ENCODE measurements at places on chromosomes 2 and 18.
A peak's percentile ranks its signal among the peaks of the same experiment; 100 is the strongest.

GRCh38 chr2:237564526-237565131 is 1.7 kb upstream of the PRLH start:
- DNase-seq: no peak

DNA sequence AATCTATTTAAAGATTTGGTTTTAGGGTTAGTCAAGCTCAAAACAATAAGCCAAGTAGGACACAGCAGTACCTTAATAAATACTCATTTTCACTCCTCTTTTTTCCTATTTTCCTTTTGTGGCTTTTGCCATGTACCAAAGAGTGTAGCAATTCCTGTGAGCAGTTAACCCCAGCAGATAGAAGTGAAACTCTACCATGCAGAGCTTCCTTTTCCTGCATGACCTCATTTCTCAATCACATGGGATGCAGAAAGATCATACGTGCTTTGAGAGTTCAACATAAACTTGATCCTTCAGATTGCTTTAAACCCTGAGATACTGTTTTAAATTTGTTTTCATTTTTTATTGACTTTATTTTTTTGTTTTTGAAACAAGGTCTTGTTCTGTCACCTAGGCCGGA is 99.1 kb upstream of the ARHGAP15 start:
- DNase-seq: no peak

DNA sequence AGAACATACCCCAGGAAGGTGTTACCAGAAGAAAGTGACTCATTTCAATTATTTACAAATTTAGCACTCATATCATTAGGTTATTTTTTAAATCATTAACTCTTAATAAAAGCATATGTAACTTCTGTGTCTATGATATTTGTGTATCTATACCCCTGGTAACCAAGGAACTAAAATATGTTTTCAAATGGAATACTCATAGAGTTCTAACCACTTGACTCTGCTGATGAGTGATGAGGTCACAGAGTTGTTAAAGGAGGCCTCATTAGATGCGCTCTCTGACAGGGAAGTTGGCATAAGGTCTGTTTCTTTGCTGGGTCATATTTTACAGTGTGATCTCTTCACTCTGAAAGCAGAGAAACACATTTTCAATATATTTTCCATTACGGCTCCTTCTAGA is 73.4 kb downstream of the CCDC150 start:
- no peak for DNase-seq

- DNase-seq: no peak
These were observed 73.0 kb downstream of the FARSB start for GRCh38 chr2:222582928-222583327.

DNA sequence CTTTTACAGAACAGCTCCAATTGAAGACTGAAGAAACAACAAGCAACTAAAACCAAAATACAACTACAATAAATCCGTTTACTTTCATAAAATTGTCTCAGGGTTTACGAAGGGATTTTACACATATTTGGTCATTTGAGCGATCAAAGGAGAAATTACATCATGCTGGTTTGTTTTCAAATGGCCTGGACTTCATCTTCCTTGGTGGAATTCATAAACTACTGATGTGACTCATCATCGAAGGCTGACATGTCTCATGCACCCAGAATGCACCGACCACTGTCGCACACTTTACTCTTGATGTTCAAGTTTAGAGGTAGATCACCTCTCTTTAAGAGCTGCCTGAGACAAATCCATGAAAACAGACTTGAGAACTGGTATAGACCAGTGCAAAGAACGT is 25.6 kb upstream of the PMAIP1 start:
- no peak for DNase-seq

- no peak for DNase-seq
These were observed 335.2 kb downstream of the GBX2 start for GRCh38 chr2:235832941-235833340.

DNA sequence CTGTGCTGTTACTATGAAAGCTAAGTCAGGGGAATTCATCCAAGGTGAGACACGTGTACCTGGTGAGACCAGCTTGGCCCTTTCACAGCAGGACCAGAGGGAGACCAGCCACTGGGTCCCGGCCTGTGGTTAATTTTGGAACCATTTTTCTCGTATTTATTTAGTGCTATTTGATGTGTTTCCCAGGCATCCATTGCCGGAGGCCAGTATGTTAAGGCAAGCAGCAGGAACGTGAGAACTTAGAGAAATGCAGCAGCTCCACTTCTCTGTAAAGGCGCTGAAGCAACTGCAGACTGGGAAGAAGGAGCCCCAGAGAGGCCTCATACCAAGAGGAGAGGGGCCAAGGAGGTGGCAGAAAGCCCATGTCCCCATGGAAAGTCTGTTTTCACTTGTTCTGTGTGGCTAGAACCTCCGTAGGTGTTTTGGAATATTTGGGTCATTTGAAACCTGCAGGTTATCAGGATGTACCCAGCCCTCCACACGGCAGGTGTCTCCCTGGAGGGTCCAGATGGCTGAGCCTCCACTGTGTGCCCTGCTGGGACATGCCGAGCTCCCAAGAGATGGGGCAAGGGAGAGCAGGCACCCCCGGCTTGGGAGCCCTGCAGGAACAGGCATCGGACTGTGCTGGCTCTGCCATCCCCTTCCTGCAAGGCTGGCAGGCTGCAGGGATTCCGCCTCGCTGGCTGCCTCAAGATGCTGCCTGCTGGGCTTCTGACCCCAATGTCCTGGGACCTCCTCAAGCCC is 256.0 kb upstream of the RAB6C start:
- DNase-seq: no peak

DNA sequence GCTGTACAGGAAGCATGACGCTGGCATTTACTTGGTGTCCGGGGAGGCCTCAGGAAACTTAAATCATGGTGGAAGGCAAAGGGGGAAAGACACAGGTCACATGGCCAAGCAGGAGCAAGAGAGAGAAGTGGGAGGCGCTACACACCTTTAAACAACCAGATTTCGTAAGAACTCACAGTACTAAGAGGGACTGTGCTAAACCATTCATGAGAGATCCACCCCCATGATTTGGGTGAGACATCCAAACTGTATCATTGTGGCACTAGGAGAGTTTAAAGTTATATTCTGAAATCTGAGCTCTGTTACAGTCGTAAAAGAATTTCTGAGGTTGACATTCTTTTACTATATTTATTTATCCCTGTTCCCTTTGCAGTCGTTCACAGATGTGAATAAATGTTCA is 116.6 kb downstream of the ICA1L start:
- no peak for DNase-seq

- DNase-seq: no peak
These were observed 12.5 kb upstream of the CHAC2 start for GRCh38 chr2:53755121-53755520.

- DNase-seq: no peak
These were observed 11.1 kb downstream of the SLC30A3 start for GRCh38 chr2:27251766-27252165.

GRCh38 chr2:5777131-5777535 is 84.9 kb downstream of the SOX11 start:
- peak; percentile 32 for DNase-seq

GRCh38 chr2:194672994-194673393 is 984.0 kb upstream of the SLC39A10 start:
- no peak for DNase-seq

DNA sequence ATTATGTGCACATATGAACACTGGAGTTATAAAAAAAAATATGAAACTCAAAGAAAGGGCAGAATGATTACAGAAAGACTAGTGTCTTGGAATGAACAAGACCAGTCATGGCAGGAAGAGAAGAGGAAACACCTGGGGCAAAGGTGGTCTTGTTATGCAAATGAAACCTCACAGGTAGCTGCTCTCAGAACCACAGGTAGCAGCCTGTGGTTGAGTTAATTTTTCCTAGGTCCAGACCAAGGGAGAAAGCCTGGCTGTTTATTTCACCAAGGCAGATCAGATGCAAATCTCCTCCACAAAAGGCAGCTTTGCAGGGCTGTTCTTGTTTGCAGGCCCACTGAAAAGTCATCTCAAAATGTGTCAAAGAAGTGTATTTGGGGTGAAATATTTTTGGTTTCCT is 785.8 kb downstream of the RNF144A start:
- DNase-seq: no peak

GRCh38 chr18:46591783-46592391 is 65.1 kb downstream of the LOXHD1 start:
- no peak for DNase-seq

GRCh38 chr18:55997151-55997561 is 409.2 kb upstream of the TCF4 start:
- no peak for DNase-seq

GRCh38 chr2:129276978-129277584 is 702.4 kb upstream of the RAB6C start:
- DNase-seq: no peak

DNA sequence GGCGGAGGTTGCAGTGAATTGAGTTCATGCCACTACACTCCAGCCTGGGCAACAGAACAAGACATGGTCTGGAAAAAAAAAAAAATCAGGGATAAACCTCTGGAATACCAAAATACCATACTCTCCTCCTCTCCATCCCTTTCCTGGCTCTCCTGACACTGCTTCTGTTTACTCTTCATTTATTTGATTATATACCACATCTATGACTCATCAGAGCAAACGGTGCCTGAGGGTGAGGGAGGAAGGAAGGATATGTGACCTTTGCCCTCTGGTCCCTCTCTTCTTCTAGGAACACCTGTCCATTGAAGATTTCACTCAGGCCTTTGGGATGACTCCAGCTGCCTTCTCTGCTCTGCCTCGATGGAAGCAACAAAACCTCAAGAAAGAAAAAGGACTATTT is 30.0 kb downstream of the VIL1 start:
- no peak for DNase-seq

GRCh38 chr2:203097735-203098134 is 83.1 kb downstream of the NBEAL1 start:
- DNase-seq: no peak

- DNase-seq: no peak
These were observed 274.8 kb downstream of the PDE11A start for GRCh38 chr2:177797808-177798207.

DNA sequence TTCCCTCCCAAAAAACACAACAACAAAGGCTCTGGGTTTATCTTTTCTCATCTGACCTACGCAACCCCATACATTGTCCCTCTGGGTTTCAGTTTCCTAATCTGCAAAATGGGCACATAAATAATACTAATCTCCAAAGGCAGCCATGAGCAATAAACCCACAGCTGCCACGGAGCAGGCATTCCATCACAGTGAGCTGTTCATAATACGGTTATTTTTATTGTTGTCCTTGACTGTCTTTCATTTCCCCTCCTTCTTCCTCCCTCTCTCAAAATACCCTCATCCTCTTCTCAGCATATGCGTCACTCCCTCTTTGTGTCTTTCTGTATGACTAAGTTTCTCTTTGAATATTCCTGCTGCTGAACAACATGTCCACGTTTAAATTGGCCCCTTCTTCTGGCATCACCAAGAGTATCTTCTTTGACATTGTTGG is 129.8 kb upstream of the CAB39 start:
- no peak for DNase-seq

DNA sequence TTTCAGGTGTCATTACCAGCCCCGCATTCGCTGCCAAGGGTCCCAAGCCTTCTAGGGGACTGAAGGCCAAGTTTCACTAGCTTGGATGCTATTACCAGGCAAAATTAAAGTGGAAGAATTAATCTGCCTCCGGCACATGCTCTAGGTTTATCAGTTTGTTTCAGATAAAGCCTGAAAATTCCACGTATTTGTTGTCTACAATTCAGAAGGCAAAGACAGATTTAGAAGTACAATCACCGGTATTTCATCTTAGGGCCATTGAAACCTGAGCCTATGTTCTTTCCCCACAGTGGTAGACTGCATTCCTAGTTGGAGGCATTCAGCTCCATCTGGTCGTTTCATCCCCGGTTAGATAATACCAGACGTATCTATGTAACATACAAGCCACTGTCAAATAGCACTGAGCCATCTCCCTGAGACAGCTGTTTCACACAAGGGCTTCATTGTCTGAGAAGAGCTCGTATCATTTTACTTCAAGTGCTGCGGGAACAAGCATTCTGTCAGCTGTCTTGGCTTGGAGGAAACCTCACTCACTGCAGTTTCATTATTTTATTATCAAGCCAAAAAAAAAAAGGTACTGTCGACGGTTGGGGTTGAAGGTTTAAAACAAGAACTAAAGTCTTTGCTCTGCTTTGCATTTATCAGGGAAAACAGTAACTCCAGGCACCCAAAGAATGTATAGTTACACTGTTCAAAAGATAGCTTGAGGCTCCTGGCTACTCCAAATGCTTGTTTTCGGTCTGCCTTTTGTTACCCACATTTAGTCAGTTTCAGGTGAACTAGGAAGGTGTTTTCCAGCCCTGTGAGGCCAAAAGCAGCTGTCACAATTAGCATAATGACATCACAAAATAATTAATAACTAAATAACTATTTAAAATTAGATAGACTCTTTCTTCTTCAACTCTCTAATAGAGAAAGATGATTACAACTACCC is 76.7 kb downstream of the TGIF1 start:
- DNase-seq: no peak

DNA sequence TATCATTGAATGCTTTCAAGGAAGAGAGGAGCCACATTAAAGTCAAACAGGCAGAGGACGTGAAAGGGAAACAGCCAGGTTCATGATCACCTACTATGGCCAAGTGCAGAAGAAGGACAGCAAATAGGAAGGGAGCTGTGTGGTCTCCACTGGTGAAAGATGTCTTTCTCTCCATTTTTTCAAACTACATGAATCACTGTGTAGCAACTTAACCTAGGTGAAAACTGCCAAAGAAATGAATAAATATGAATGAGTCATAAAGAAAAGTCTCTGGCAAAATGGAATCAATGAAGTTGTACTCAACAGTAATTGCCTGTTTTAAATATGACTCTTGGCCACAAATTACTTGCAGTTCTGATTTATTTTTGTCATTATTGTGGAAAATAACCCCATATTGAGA is 452.6 kb upstream of the PKDCC start:
- DNase-seq: no peak

DNA sequence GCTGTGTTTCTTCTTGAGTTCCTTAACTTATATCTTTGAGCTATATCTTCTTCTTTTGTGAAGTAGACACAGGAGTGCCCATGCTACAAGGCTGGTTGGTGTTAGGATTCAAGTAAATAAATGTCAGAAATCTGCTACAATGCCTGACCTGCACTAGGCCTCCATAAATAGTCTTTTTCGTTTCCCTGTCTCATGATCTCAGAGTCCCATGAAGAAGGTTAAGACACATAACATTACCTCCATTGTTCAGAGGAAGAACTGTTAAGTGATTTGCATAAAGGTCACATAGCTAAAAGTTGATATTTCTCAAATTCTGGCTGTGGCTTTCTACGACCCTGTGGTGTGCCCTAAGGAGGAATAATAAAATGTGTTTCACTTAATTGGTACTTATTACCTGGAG is 228.4 kb downstream of the KCNS3 start:
- no peak for DNase-seq

DNA sequence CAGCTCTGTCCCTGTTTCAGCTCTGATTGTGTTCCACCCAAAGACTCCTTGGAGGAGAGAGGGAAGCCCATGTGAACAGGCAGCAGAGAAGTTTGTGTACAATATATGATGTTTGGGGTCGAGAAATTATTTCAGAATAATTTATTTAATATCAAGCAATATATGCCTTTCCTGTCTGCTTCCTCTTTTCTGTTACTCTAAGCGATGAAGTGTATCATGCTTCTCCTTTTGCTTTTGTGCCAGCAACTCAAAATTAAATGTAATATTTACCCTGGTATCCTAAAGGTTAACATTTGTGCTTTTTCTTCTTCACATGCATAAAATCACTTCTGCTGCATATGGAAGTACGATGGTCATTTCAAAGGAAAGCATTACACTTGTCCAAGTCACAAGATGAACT is 2.4 kb upstream of the NTSR2 start:
- no peak for DNase-seq

- no peak for DNase-seq
These were observed 5.5 kb upstream of the MSH6 start for GRCh38 chr2:47777277-47777937.

- no peak for DNase-seq
These were observed 190.6 kb upstream of the SMIM21 start for GRCh38 chr18:75618146-75618545.

- no peak for DNase-seq
These were observed 535 bp downstream of the ATG4B start for GRCh38 chr2:241637795-241638660.

Measured in left renal cortex interstitium (tissue), 4 donors.